ENCODE measurements at places on chromosomes 4 and X.

DNA sequence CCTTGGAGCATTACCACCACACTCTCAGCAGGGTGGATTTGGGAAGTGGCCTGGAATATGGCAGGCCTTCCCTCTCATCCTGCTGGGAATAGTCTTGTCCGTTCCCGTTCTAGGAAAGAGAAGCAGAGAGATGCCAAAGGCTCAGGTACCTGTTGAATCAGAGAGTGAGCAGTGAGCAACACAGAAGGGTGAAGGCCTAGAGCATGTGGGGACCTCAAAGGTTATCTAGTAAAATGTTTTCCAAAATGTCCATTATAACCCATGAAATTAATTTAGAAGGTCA, 30.8 kb downstream of the SLC16A2 start:
- no peak for DNase-seq

GRCh38 chr4:121736735-121737351, 28.1 kb downstream of the SMIM43 start:
- no peak for DNase-seq

GRCh38 chr4:123298801-123299200, 97.8 kb upstream of the SPRY1 start:
- DNase-seq = no peak

- DNase-seq = no peak
Measured at GRCh38 chr4:187547316-187547715, 448.3 kb upstream of the ZFP42 start.

DNA sequence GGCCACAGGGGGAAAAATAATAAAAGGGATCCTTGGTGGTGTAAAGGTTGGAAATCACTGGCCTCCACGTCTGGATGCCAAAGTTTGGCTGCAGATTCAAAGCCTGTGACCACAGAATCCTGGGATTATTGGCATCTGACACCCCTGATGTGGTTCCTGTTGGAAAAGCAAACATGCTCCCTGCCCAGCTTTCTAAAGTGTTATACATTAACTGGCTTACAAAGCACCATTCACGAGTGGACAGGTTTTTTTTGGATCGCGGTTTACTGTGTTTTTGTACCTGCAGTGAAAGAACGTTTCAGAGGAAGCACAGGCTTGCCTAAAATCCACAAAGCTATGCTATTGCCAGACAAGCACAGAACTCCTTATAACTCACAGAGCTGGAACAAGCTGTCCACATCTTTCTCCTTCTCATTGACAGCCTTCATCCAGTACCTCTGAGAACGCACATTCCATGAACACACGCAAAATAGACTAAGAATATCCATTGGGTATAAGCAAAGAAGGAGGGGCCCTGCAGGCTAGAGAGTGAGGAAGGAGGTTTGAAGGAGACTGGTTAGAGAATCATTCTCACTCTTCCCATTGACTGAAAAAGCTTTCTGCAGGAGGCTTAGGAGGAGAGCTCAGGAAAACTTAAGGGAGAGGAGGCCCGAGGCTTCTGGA, 14.5 kb upstream of the CAPN6 start:
- no peak for DNase-seq

- DNase-seq = no peak
Measured at GRCh38 chrX:49103637-49104036, 19.9 kb downstream of the GPKOW start.

DNA sequence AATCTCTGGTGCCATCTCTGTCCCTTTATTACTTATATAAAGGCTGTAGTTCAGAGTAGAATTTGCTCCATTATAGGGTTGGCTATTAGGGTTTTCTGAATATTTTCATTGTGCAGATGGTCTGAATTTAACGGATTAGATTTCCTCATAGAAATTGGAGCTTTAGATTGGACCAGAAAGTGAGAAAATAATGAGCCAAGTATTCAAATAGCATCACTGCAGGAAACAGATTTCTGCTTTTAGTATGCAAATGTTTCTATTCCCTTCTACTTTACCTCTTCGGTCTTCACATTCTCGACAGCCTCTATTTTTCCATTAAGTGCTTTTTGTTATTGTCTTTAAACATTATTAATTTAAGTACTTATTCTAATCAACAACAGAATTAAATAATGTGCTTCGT, 55.4 kb downstream of the TRIM2 start:
- no peak for DNase-seq

DNA sequence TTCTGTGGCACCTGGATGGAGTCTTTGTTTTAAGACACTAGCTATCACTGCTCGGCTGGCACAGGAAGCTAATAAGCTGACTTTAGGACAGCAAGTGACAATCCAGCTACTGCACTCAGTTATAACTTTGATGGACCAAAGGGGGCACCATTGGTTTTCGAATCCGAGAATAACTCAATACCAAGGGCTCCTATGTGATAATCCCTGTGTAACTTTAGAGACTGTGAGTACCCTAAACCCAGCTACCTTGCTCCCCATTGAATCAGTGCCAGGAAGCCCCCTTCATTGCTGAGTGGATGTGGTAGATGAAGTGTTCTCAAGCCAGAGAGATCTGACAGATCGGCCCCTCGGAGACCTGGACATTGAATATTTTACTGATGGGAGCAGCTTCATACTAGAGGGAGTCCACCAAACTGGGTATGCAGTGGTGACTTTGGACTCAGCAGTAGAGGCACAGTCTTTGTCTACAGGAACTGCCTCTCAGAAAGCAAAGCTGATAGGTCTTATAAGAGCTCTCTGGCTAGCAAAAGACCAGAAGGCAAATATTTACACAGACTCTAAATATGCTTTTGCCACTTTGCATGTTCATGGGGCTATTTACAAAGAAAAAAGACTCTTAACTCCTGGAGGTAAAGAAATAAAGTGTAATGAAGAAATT, 35.5 kb upstream of the UGT2B7 start:
- DNase-seq = no peak

GRCh38 chr4:69835766-69836165, 24.2 kb downstream of the SULT1E1 start:
- no peak for DNase-seq

GRCh38 chrX:44514272-44514671, 28.4 kb downstream of the FUNDC1 start:
- DNase-seq = no peak

- DNase-seq = no peak
Measured at GRCh38 chr4:169618986-169619385, 1.4 kb upstream of the CLCN3 start.

DNA sequence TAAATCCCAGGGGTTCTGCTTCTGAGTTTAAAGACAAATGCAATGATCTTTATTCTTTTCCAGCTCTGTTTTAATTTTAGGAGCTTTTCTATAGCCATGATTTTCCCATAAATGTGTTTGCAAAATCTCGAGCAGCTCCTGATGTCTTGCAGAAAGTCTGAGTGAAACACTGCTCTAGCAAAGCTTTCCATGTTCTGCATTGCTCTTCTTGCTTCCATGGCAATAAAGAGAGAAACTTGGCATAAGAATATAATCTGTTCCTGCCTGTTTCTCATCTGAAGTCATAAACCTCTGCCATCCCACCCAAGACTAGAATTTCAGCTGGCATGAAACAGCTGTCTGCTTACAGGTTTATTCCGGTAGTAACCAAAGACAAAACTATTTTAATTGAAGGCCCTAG, 254.5 kb downstream of the SPRY1 start:
- no peak for DNase-seq

DNA sequence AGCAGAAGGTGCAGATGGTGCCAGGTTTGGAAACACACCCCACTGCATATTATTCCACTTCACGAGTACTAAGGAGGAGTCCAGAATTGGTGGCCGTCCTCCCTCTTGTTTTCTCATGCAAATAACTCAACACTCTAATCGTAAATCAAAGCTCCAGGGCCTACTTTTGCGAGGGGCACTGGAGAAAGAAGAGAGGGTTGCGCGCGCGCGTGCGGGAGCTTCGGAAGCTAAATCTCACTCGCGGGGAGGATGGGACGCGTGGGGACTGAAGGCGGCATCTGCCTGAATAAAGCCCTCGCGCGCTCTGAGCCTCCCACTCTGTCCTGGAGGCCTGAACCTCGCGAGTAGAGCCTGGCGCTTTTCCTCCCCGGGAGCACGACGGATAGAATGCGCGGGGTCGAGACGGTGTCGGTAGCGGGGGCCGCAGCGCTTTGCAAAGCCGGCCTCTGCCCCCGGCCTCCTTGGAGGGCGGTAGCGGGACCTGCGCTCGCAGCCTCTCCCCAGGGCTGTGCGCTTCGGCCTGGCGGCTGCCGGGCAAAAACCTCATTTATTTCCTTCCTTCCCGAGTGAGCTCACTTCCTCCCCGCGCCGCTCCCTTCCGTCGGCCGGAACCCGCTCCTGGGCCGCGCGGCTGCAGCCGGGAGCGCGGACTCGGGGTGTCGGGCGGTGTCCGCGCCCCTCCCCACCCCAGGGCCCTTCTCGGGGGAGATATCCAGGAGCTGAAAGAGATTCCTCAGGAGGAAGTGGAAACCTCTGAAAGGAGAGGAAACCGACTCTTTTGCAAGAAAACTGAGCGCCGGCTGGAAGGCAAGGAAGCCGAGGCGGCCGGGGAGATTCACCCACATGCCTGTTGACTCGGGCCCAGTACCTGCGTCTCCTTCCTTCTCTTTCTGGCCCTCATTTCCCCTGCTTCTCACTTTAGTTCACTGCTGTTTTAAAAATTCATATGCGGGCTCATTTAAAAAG, 20.7 kb downstream of the HAND2 start:
- no peak for DNase-seq

DNA sequence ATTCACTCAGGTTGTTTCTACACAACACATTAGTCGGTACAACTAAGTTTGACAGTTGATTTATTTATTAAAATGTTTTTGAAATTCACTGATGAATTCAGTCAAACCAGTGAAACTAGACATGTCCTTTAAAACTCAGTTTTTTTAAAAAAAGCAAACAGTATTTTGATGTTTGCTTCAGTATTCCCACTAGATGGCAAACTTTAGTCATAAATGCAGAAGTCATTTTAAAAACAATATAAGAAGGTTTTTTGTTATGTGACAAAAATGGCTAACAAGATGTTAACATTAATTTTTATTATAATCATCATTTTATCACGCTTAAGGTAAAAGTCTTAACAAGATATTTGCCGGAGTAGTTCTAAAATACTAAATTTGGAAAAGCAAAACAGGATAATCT, 1337.8 kb upstream of the DIAPH2 start:
- no peak for DNase-seq

- no peak for DNase-seq
Measured at GRCh38 chr4:98939892-98940298, 11.0 kb upstream of the EIF4E start.

DNA sequence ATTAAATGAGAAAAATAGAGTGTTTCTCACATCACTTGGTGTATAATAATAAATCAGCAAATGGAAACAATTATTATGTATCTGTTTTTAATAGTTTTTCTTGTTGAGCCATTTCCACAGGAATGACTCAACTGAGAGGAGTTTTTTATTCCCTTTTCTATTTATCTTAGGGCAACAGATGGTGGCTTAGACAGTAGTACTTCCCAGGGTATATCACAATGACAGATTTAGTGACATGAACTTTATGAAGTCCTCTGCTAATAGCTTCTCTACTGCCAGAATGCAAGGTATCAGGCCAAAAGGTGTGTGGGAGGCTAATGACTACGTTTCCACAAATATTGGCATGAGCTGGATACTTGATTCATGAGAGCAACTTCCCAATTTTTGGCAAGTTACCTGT, 126.7 kb downstream of the HTR2C start:
- no peak for DNase-seq

- DNase-seq = no peak
Measured at GRCh38 chr4:130545596-130545995, 1449.6 kb downstream of the C4orf33 start.

- no peak for DNase-seq
Measured at GRCh38 chr4:155734065-155734464, 24.8 kb upstream of the GUCY1B1 start.
